ENCODE measurements at places on chromosomes 6 and 20.

- no peak for DNase-seq
Observed at GRCh38 chr6:1378065-1379016, 11.0 kb upstream of the FOXF2 start.

DNA sequence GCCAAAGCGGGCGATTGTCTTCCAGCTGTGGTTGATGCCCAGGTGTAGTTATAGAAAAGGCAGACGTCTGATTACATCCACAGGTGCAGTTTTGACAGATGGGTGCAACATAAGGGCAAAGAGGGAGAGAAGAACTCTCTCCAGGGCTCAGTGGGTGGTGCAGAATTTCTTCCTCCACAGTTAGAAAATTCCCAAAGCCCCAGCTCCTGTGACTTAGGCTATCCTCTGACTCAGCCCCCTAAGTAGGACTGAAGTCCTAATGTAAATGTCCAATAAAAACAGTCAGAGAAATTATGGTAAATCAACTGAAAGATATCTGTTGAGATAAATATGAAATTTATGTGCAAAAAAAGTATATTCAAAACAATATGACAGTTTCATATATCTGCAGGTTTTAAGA, 31.4 kb downstream of the LYRM4 start:
- DNase-seq = no peak

GRCh38 chr6:135939208-135939591, 87.7 kb downstream of the PDE7B start:
- no peak for DNase-seq

GRCh38 chr6:105105094-105105493, 74.7 kb downstream of the POPDC3 start:
- no peak for DNase-seq

GRCh38 chr6:40355532-40355931, 231.6 kb downstream of the LRFN2 start:
- DNase-seq = no peak

GRCh38 chr6:13427801-13428582, 59.4 kb downstream of the GFOD1 start:
- DNase-seq = peak; percentile 87

GRCh38 chr6:52076791-52077179, 10.6 kb downstream of the PKHD1 start:
- DNase-seq = no peak

DNA sequence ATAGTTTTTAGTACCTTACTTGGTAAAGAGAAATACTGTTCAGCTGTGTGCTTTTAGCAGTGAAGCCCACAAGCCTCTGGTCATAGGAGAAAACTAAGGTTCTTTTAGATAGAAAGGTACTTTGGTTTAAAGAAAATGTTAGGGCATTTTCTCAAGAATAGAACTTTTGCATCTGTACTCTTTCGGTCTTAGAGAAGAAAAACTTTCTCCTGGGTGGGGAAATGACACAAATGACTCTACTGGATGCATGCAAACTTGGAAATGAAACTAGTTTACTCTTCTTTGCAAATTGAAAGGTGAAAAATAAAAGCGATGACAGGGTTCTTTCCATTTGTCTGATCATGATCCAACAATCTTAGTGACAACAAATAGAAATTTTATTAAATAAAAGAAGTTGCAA, 2.1 kb upstream of the TMEM217 start:
- DNase-seq = no peak

GRCh38 chr6:82179415-82179814, 68.1 kb downstream of the IBTK start:
- DNase-seq = no peak

DNA sequence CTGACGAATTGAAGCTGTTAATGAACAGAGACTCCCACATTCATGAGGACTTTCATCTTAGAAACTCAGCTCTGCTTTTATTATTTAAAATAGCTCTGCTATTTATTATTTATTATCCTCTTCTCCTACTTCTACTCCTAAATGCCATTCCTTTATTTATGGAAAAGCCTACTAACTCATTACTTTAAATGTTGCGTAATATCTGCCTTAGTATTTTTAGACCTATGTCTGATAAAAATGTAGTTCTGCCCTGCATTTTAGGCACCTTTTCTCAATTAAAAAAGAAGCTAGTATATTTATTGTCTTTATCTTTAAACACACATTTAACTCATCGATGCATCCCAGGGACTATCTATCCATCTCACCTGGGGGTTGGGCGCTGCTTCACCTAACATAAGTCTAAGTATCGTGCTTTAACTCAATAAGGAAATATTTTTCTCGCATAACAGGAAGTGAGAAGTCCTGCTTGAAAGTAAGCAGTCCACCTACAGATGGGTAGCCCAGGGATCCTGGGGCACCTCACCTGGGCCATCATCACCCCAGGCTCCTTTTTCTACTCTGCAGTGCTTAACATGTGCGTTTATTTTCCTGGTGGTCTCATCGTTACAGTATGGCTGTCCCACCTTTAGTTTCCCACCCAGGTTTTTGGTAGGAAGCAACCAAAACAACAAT, 31.3 kb upstream of the FAM184A start:
- DNase-seq = no peak

DNA sequence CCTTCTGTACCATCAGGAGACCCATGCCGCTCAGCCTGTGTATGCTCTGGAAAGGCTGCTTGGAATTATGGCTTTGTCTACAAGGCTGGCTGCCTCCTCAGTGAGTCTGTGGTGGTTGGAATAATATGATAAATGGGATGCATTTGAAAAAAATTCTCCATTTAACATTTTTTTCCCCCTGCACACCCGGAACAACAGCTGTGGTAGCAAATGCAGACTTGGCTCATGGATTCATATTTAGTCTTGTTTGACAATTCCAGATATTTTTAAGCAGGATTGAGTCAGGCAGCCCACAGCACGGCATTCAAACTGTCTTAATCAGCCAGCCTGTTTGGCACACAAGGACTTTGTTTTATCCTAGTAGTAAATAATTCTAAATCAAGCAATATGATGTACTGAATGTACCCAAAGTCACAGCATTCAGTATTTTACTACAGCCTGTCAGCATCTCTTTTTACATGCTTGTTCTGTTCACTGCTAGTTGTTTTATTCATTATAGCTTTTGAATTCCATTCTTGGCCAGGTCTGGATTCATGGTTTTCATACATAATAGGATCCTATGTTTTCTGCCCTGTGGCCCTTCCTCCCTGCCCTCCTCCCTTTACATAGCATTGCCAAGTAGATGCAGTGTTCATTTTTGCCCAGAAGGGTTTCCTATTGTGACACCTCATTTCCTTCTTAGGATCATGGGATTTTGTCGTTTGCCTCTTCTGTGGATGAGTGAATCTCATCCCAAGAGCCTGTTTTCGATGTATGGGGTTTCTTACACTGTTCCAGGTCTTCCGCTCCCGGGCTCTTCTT, 68.1 kb downstream of the LRRC1 start:
- DNase-seq = no peak

DNA sequence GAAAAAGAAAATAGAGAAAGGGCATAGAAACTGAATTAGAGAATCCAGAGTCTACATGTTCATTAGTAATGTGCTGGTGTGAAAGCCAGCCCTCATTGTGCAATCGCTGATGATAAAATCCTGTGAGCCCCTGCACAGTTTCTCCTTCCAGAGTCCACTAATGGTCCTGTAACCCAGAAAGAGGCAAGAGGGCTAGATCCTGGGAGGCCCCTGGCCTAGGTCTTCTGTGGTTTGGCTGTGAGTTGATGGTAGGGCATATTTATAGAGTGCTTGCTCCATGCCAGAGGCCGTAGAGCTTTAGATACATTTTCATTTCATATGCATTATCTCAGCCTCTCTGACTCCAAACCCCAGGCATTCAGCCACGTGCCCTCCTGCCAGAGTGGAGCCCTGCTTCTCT, 94.9 kb upstream of the MTHFD1L start:
- DNase-seq = no peak

GRCh38 chr20:24045621-24046318, 57.2 kb upstream of the GGTLC1 start:
- DNase-seq = no peak

DNA sequence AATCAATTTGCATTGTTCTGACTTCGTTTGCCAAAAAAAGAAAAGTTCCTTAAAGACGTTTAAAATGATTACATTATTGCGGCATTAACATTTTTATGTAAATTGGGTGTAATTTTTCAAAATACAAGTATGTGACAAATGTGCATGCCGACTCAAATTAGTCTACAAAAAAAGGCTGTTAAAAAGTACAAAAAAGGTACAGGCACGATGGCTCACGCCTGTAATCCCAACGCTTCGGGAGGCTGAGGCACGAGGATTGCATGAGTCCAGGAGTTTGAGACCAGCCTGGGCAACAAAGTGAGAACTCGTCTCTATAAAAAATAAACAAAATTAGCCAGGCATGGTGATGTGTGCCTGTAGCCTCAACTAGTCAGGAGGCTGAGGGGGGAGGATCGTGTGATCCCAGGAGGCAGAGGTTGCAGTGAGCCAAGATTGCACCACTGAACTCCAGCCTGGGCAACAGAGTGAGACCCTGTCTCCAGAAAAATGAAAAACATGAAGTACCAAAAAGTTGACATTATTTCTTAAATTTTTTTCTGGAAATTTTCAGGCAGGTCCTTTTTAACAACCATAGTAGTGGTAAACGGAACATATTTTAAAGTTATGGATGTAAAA, 90.2 kb downstream of the PTPN1 start:
- DNase-seq = no peak

DNA sequence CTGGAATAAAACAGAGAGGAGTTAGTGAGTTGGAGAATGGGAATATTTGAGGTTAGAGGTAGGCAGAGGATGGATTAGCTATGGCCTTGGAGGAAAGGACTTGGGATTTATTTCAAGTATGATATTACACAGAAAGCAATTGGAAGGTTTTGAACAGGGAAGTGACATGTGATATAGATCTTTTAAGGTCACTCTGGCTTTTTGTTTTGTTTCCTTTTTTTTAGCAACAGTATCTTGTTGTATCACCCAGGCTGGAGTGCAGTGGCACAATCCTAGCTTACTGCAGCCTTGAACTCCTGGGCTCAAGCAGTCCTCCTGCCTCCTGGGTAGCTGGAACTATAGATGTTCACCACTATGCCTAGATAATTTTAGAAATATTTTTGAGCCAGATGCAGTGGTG, 190.3 kb downstream of the UTRN start:
- no peak for DNase-seq

DNA sequence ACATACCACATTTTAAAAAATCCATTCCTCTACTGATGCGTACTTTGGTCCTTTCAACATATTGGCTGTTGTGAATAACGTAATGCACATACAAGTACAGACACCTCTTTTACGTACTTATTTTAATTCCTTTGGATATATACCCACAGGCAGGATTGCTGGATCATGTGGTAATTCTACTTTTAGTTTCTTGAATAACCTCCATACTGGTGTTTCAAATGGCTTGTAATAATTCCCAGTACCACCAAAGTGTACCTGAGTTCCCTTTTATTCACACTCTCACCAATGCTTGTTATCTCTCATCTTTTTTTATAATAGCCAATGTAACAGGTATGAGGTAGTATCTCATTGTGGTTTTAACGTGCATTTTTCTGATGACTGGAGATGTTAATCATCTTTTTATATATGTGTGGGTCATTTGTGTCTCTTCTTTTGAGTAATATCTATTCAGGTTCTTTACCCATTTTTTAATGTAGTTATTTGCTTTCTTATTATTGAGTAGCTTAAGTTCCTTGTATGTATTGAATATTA, 191.9 kb downstream of the ADGB start:
- DNase-seq = no peak

DNA sequence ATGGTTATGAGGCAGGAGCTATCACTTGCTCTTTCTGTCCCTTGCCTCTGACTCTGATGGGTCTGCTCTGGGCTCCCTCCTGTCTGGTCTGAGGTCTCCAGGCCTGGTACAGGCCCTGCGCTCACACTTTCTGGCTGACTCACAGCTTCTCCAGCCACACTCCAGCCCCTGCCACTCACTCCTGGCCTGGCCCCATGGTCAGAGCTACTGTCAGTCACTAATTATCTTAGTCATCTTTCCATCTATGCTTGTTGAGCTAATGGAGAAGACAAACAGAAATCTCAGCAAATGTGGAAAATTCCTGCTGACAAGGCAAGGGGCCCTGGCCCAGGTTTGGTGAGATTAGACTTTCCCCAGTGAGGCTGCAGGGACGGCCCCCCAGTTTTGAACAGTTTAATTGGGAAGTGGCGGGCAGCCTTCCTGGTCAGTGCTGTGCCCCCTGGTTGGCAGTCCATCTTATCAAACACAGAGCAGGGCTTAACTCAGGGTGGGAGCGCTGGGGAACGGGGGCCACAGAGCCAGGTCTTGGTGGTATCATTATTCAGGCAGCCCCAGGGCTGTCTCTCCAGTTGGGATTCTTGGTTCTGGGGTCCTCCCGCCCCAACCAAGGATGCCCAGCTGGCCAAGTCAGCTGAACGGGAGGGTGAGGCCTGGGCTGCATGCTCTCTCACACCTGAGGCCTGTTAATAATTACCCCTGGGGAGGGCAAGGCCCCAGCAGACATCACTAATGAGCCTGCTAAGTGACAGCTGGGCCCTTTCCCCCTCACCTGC, 63.4 kb downstream of the VEGFA start:
- DNase-seq = peak; percentile 15

DNA sequence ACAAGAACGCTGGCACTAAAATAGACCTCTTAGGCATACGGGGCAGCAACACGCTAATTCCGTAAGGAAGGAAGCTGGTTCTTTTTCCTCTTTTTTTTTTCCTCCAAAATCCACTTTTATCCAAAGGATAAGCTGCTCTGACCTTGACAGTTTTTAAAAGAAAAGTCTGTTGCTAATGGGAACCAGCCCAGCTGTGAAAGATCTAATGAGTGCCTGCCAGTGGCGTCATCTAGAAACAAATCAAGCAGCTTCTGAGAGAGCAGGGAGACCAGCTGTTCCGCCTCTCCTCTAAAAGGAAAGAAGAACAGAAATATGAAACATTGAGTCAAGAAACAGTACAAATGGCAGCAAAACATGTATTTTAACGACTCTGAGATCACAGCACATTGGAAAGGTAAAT, 78.6 kb downstream of the FAXC start:
- no peak for DNase-seq

DNA sequence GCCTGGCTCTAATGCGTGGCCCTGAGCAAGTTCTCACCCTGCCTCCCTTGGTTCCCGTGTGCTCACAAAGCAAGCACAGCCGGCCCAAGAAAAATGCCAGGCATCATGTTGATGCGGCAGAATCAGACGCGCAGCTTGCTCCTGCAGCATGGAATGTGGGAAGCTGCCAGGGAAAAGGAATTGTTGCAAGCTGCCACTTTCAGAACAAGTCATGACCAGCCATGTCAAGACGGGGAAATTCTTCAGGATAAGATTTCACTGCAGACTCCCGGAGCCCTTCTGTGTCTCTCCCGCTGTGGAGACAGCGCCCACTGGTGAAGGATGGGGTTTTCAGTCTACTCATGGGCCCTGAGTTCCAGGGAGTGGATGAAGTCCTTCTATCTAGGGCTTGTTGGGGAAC, 4.6 kb downstream of the DACT2 start:
- DNase-seq = no peak

Data from NK-92 treated with Interleukin-12 subunit alpha and Interleukin-12 subunit beta, amount 100 ng/mL, for 24 hours (cell line).